ENCODE measurements at places on chromosomes 2 and 18.

- DNase-seq: no peak
Observed at GRCh38 chr2:72080286-72081145, 67.1 kb downstream of the CYP26B1 start.

- DNase-seq: no peak
Observed at GRCh38 chr2:216922175-216922780, 62.4 kb upstream of the TNP1 start.

DNA sequence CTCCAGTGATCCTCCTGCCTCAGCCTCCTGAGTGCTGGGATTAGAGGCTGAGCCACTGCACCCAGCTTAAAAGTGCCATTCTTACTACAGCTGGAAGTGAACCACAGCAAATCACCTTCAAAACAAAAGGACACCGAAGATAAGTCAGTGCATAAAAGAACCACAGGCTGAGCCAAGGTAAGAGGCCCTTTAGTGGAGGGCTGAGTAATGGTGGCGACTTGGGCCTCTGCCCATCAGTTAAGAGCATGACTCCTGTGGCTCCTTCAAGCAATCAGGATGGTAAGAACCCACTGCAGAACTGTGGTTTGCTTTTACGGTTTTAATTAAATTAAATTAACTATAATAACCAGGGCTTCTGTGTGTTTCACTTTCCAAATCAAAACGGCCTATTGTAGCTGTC, 75.1 kb downstream of the CTAGE1 start:
- DNase-seq: no peak

GRCh38 chr2:28391564-28392296, 928 bp upstream of the FOSL2 start:
- DNase-seq: peak; percentile 31

DNA sequence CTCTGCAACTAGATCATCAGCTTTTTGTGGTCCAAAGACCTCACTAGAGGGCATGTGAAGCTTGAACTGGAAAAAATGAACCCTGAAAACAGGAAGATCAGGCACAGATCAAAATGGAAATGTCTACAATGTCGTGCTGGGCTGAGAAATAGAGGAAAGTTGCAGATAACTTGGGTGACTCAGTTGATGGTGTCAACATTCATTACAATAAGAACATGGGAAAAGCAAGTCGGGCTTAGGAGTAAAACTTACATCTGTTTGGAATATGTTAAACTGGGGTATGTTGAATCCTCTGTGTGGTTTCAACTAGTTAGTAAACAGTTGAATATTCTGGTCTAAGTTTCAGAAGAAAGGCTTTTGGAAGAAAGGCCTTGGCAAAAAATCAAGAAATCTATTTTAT, 940.4 kb downstream of the ERBB4 start:
- no peak for DNase-seq

GRCh38 chr2:69917852-69918251, 2.9 kb downstream of the MXD1 start:
- no peak for DNase-seq

- DNase-seq: no peak
Observed at GRCh38 chr2:182416191-182416590, 10.6 kb downstream of the PDE1A start.

GRCh38 chr2:216897561-216898203, 37.8 kb upstream of the TNP1 start:
- no peak for DNase-seq

GRCh38 chr2:160914217-160914616, 246.0 kb upstream of the TANK start:
- no peak for DNase-seq

DNA sequence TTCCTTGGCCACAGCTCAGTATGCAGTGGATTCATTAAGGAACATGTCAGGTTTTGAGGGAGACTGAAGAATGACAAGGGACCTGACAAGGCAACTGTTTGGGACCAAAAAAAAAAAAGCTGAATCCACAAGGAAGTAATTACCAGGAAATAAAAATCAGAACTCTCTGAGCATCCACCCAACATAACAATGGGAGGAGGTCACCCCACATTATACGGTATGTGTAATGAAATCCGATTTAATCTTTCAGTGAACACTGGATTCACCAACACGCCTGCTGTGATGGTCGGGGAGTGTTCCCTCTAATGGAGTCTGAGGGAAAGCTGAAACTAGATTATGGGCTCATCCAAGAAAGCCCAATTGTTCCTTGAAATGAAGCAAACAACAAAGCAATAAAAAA, 329.3 kb downstream of the ETAA1 start:
- DNase-seq: no peak

DNA sequence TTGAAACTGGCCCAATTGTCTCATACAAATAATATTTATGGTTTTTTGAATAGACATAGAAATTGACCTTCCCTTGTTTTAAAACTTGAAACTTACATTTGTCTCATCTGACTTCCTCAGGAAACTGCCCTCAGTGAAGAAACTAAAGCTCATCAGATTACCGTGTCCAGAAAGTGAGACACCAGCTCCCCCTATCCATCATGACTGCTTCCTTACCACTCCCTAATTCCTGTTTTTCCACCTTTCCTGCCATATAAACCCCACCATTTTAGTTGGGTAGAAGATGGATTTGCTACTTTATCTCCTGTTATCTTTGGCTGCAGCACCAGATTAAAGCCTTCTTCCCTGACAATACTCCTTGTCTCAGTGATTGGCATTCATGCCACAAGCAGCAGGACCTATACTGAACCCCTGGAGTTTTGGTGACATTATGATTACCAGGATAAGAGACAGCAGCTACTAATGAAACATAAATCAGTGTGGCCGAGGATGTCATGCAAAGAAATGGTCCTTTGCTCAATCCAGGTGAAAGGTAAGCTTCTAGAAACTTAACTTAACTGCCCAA, 1627.6 kb upstream of the ZEB2 start:
- DNase-seq: no peak

GRCh38 chr18:72107647-72108383, 436.3 kb downstream of the CBLN2 start:
- DNase-seq: no peak

- DNase-seq: no peak
Observed at GRCh38 chr2:178306352-178307073, 112.2 kb downstream of the OSBPL6 start.

GRCh38 chr2:10517351-10518043, 69.4 kb upstream of the ODC1 start:
- DNase-seq: no peak

DNA sequence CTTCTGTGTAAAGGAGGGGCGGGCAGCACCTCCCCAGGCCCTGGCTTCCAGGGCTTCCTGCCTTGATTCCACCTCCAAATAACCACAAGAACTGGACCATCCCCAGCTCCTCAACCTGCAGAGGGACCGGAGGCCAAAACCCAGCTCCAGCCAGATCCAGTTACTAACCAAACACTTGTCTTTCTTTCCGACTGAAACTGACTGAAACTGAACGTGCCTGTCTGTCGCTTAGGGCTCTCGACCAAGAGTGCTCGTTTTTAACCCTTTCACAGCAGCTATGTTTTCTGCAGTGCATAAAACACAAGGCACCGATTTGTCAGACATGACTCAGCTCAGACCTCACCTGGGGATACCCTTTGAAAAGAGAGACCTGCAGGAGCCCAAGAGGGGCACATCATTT, 249.9 kb upstream of the SIX2 start:
- DNase-seq: no peak

GRCh38 chr2:86297382-86298147, 39.9 kb downstream of the REEP1 start:
- DNase-seq: no peak

DNA sequence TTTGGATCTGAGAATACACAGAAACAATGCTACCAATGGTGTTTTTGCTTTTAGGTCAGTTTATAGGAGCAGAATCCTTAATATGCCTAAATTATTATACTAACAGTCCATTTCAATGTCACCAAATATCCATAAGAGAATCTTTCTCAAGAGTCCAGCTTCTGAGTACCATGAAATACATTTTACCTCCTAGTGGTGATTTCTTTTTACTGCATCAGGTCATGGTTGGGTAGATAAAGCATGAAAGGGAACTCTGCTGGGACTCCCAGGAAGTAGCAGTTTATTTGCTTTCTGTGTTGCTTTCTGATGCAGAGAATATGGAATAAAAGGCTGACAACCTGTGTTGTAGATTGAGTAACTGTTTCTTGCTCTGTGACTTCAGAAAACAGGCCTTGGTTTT, 115.6 kb downstream of the PPP1R1C start:
- DNase-seq: no peak

- DNase-seq: no peak
Observed at GRCh38 chr2:67790622-67791021, 272.2 kb downstream of the C1D start.

GRCh38 chr2:179790235-179791217, 70.9 kb downstream of the ZNF385B start:
- no peak for DNase-seq

DNA sequence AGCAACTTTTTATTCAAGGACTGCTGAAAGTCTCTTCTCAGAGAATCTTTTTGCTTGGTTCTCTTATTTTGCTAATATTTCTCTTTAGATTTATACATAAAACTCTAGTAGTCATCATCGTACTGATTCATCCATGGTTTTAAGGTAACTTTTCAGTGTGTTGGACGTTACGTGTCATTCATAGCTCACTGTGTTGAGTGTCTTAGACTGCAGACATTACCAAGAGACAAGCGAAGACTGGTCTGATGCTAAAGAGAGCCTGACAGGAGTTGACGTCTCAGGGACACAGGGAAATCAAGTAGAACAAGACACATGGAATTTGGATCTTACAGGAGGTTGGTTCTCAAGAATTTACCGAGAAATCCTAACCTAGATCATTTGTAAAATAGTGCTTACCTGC, 25.5 kb downstream of the RBM44 start:
- no peak for DNase-seq
